ENCODE measurements at places on chromosomes 3 and 15. TPM values are rescaled to one million over a fixed set of nuclear protein-coding genes. Genes with fewer than 3 reads are reported as not detected.

- H3K27me3 ChIP-seq, result no peaks in the 10 kb centered on the region
- H3K36me3 ChIP-seq, result no peaks in the 10 kb centered on the region
- no peak overlapping the region for H3K27ac ChIP-seq
- no peak overlapping the region for H3K4me3 ChIP-seq
- DNase-seq, result no peak
- H3K4me1 ChIP-seq, result no peaks in the 10 kb centered on the region
These were observed 298.1 kb downstream of the NSUN3 start for GRCh38 chr3:94360987-94361386.

GRCh38 chr15:101003706-101004105 is 84.5 kb downstream of the LRRK1 start:
- no peaks in the 10 kb centered on the region for H3K36me3 ChIP-seq
- peaks cover 16% of the 10 kb centered on the region for H3K4me1 ChIP-seq
- H3K27ac ChIP-seq, result no peak overlapping the region

DNA sequence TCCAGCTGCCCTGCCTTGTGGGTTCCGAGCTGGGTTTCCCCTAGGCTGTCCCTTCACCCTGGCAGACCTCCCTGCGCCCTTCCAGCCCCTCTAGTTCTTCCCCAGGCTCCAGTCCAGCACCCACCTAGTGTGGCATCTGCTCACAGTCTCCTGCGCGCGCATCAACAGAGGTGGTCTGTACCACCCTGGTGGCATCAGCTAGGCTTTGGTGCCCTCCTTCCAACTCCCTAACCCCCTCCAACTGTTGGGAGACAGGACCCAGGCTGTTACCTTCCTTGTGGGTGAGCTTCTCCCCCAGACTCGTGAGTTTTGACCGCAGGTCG is 8.0 kb downstream of the CALML4 start:
- H3K27me3 ChIP-seq, result no peaks in the 10 kb centered on the region
- H3K4me1 ChIP-seq, result no peaks in the 10 kb centered on the region
- H3K27ac ChIP-seq, result no peak overlapping the region
- H3K36me3 ChIP-seq, result peaks cover 23% of the 10 kb centered on the region
- no peak overlapping the region for H3K4me3 ChIP-seq
- no peak for DNase-seq

The GYG1 gene
- 13.5 TPM for total RNA-seq
